ENCODE measurements at places on chromosomes 5 and 9.

- no peak for DNase-seq
Measured at GRCh38 chr5:172339264-172340180, 56.0 kb upstream of the UBTD2 start.

DNA sequence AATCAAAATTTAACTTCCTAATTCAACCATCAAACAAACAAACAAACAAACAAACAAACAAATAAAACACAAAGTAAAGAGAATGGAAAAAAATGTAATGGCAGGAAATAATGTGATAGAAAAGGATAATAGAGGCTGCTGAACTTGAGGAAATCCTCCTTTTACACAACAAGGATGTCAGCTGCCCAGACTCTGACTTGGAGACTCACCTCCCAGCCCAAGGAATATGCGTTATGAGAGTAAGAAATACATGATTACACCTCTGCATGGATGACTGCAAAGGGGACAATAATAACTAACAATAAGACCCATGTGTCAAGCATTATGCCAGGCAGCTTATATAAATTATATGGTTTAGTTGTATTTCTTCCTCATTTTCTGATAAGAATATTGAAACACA lies 46.6 kb upstream of the JAK2 start:
- DNase-seq: no peak

- no peak for DNase-seq
Measured at GRCh38 chr5:122434205-122434970, 122.4 kb downstream of the SNCAIP start.

DNA sequence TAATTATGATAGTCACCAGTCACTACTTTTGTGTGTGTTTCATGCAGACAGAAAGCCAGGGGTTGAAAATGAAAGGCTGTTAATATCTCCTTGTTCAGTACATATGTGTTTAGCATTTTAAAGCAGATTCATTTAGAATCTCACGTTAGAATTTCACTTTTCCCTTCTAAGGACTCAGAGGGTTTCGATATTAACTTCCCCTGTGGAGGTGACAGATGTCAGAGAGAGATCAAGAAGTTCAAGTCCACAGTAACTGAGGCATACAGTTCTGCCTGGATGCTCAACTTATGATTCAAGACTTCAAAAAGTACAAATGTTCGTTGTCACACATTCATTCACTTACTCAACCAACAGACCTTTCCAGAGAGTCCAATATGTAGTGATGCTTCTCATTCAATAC lies 251.1 kb downstream of the EBF1 start:
- DNase-seq: no peak

DNA sequence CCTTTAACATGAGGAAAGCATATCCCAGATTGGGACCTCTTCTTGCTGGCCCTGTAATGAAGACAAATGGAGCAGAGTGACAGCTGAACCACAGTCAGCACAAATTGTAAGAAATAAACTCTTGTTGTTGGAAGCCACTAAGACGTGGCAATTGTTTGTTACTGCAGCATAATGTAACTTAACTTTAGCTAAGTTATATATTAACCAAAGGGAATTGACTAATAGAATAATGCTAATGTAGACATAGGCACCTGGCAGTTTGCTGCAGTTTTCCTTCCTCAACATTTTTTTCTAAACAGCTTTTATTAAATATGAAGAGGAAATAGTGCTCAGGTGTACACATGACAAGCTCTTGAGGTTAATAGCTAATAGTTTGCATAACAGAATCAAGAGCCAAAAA lies 300.7 kb upstream of the SLC30A5 start:
- DNase-seq: no peak

DNA sequence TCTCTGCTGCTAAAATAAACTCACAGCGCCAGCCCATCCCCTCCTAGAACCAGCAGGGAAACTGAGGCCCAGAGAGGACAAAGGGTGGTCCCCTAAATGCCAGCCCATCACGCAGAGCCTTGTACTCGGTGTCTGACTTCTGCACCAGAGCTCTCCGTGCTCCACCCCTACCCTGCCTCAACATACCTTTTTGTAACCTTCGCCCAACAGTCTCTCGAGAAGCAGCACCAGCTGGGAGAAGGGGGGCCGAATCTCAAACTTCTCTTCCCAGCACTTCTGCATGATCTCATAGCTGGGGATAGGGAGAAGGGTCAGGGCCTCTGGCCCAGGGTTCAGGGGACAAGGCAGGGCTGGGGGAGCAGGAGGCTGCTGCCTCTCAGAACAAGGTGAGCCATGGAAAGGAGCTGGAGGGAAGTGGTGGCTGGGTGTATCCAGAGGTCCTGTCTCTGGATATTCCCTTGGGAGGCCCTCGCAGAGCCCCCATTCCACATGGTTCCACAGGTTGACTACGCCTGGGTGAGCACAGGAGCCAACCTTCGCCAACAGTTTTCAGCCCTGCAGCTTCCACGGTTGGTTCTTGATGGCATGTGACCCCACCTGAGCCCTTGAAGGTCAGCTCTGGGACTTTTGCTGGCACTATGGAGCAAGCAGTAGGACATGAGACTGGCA lies 32.3 kb upstream of the CSF1R start:
- no peak for DNase-seq

DNA sequence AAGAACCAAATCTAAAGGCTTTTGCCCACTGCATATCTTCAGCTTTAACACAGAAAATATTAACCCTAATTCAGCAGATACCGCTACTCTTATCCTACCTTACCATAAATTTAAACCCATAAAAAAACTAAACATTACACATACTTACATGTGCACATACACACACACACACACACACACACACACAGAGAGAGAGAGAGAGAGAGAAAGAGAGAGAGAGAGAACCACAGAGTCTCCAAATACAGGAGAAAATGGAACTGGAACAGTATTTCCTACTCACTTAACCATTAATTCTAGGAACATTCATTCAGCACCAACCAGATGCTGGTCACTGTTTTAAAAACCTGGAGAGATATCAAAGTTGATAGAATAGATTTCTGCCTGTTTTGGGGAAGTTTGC lies 53.7 kb downstream of the EFNA5 start:
- DNase-seq: no peak

GRCh38 chr9:99259231-99259918 lies 37.3 kb downstream of the SEC61B start:
- no peak for DNase-seq
